Dermis blood vessel endothelial cell (primary cell): ENCODE measurements at places on chromosomes 1 and 21. TPM values are rescaled to one million over a fixed set of nuclear protein-coding genes. Genes with fewer than 3 reads are reported as not detected.

KCND3 gene
- 0.34 and 1.4 TPM in 2 replicates for total RNA-seq

PROX1 gene
- total RNA-seq, result 45.8 and 114 TPM in 2 replicates

TMEM82 gene
- not detected in 2 replicates for total RNA-seq

TRIM67 gene
- total RNA-seq, result not detected in 2 replicates

TTLL7 gene
- total RNA-seq, result 2.0 and 2.2 TPM in 2 replicates

CLEC20A gene
- total RNA-seq, result 0.09 TPM in 1 of 2 replicates, not detected in the other

- DNase-seq, result no peak
Measured at GRCh38 chr1:37051346-37051745, 17.0 kb upstream of the GRIK3 start.

DNA sequence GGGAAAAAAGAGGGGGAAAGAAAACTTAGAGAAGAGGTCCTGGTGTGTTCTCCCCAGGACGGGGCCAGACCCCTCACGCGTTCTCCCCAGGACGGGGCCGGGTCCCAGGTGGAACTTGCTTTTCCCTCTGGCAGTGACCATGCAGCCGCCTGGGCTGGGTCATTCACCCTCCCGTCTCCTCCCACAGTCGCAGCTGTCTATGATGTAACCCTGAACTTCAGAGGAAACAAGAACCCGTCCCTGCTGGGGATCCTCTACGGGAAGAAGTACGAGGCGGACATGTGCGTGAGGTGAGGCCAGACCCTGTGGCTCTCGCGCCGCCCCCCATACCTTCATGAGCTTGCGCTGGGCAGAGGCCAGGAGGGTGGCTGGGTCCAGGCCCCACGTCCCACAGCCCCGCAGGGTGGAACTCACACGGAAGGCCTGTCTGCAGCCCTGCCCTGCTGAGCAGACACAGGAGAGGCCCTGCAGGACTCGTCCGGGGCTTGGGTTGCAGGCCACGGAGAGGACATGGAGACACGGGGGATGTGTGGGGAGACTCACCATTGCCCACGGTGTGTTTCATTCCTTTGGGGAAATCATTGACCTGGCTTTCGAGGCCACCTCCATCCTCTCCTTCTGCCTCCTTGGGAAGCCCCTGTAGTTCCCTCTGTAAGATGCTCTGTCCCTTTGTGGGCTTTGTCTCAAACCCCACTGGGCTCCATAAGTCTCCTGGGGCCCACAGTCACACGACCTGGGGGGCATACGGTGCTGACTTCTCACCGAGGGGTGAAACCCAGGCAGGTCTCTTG lies 40.7 kb upstream of the TRAPPC10 start:
- no peak for DNase-seq

GRCh38 chr1:2352897-2353550 lies 38.3 kb downstream of the MORN1 start:
- no peak for DNase-seq

DNA sequence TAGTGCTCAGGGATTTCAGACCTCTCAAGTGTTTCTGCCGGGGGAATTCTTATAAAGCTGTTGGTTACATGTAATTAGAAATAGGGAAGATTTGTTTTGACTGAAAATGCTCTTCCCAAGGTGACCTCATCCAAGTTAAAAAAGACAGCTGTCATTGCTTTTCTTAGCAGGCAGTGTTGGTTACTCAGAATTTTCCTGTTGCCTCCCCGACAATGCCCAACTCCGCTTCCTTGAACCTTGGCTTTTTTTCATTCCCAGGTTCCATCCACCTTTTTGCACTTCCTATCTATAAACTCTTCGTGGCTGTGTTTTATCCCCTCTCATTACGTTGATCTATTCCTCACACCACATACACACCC lies 825 bp upstream of the DPH5 start:
- DNase-seq, result peak; percentile 41

DNA sequence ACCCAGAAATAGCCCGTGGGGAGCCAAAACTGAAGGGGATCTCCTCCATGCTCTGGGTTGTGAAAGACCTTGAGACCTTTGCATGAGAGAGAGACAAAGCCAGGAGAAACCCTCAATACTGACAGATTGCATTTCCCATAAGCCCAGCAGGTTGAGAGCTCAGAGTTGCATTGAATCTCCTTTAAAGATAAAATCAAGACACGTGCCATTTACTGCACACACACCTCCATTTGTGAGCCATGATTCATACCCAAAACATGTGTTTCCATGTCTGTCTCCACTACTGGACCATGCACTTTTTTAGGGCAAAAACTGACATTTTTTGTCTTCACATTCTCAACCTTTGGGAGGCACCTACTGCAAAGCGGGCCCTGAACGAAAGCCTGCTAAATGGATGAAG lies 144.0 kb upstream of the NRIP1 start:
- DNase-seq, result no peak

DNA sequence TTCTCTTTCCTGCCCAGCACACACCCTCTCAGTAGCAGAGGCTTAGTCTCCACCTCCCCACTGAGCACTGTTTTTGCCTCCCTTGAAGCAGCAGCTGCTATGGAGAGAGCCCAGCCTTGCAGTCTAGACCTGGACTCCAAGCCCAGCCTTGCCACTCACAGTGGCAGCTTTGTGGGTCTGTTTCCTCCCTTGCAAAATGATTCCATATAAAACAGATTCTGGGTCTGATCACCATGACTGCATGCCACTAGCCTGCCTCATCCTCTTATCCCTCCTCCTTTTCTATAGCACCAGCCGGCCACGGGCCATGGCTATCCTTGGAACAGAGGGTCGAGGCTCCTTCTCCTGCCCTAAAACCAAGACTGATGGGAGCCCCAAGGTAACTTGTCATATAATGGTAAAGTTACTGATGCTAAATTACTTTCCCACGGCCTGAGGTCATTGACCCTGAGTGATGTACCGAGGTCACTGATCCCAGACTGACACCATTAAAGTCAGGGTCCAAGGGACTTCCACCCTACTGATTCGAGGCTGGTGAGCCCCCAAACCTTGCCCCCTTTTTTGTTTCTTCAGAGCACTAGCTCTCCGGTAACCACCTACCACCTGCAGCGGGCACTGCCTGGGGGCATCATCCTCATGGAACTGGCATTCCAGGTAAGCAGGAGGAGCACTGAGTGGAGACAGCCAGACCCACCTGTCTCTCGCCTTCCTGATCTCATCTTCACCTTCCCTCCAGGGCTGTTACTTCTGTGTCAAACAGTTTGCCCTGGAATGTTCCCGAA lies 7.9 kb downstream of the HYI start:
- no peak for DNase-seq

- DNase-seq, result no peak
Measured at GRCh38 chr1:223186800-223187199, 43.8 kb upstream of the TLR5 start.

DNA sequence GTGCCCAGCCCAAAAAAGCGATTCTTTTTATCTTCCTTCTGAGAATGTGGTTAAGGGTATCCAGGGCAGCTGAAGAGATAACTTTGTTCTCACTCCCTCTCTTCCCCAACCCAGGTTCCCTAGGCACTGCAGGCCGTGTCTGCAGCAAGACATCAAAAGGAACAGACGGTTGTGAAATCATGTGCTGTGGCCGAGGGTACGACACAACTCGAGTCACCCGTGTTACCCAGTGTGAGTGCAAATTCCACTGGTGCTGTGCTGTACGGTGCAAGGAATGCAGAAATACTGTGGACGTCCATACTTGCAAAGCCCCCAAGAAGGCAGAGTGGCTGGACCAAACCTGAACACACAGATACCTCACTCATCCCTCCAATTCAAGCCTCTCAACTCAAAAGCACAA lies 11.4 kb downstream of the WNT2B start:
- DNase-seq, result no peak

- no peak for DNase-seq
Measured at GRCh38 chr1:83125456-83125855, 873.5 kb downstream of the TTLL7 start.

DNA sequence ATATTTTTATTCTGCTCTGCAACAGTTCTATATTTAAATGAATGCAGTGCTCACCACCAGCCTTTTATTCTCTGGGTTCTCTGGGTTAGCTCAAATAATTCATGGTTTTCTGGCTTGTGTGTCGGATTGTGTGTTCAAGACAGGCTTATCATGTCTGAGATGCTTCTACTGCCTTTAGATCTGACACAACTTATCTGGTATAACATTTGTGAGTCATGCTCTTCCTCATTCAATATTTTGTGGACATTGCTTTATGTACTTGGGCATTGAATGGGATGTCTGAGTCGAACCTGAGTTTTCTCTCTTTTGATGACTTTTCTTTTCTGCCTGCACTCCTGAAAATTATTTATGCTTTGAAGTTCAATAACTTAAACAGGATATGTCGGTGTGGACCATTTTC lies 17.6 kb upstream of the PKP1 start:
- DNase-seq, result no peak

GRCh38 chr1:115296981-115297380 lies 41.1 kb downstream of the NGF start:
- DNase-seq, result no peak

DNA sequence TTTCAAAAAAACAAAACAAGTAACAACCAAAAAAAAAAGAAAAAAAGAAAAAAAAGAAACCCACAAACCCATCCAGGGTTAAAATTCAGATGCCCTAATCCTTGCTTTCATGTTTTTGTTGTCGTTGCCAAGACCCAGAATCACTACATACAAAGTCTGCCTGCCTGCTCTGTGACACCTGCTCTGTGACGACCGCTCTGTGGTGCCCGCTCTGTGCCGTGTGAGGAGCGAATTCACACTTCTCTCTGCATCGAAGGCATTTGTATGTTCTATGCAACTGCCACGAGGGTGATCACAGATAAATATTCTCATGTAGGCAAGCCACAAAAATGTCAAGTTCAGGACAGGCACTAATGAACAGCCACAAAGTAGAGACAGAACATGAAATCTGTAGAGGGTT lies 178.6 kb downstream of the SLC45A1 start:
- DNase-seq, result no peak

- no peak for DNase-seq
Measured at GRCh38 chr1:18072066-18072465, 35.5 kb upstream of the IGSF21 start.

- DNase-seq, result no peak
Measured at GRCh38 chr1:110489406-110489805, 29.6 kb downstream of the KCNA10 start.

- DNase-seq, result no peak
Measured at GRCh38 chr1:105373681-105374080, 1624.0 kb downstream of the AMY1C start.

- no peak for DNase-seq
Measured at GRCh38 chr1:32332290-32333079, 3.5 kb downstream of the MARCKSL1 start.

- DNase-seq, result no peak
Measured at GRCh38 chr1:216223486-216223885, 199.8 kb downstream of the USH2A start.
